Karpas-422 (cell line): ENCODE measurements at places on chromosomes 11 and 22.

- DNase-seq: no peak
These were observed 26.3 kb upstream of the MTCH2 start for GRCh38 chr11:47668665-47669064.

GRCh38 chr11:95711162-95711944 lies 78.2 kb downstream of the FAM76B start:
- DNase-seq: no peak

- no peak for DNase-seq
These were observed 135.4 kb downstream of the OSBP2 start for GRCh38 chr22:30829901-30830550.

GRCh38 chr11:72381584-72382090 lies 52.7 kb downstream of the CLPB start:
- DNase-seq: no peak

GRCh38 chr22:22075382-22076163 lies 93.0 kb upstream of the TOP3B start:
- no peak for DNase-seq

- no peak for DNase-seq
These were observed 666.5 kb downstream of the NTM start for GRCh38 chr11:132036746-132037466.

DNA sequence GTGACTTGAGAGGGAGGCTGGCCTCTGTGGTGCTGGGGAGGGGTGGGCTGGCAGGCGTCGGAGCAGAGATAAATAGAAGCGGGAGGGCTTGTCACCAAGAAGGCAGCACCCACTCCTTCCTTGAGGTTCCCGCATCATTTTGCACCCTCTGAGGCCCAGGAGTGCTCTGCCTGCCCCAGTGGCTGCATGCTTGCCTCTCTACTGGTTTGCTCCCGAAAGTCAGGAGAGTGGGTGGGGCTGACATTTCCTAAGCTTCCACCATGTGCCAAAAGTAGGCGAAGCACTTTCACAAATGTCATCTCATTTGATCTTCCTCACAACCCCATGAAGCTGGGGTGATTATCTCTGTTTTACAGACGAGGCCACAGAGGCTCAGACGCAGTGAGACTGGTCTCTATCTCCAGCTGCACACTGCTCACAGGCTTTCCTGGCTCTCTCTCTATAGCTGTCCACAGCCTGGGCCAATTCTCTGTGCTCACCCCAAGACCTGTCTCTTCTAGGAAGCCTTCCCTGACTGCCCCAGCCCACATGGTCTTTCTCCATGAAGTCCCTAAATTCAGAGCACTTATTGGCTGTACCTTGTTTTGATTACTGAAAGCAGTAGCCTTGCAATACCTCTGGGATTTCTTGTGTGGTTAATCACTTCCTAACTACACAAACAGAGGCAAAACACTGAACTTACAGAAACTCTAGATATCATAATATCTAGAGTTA lies 2.6 kb upstream of the UCP3 start:
- DNase-seq: no peak

GRCh38 chr11:57210781-57211180 lies 26.3 kb downstream of the APLNR start:
- no peak for DNase-seq
